ENCODE measurements at places on chromosomes 7 and 10.

- DNase-seq: no peak
Observed at GRCh38 chr10:133105686-133106390, 18.1 kb downstream of the ADGRA1 start.

DNA sequence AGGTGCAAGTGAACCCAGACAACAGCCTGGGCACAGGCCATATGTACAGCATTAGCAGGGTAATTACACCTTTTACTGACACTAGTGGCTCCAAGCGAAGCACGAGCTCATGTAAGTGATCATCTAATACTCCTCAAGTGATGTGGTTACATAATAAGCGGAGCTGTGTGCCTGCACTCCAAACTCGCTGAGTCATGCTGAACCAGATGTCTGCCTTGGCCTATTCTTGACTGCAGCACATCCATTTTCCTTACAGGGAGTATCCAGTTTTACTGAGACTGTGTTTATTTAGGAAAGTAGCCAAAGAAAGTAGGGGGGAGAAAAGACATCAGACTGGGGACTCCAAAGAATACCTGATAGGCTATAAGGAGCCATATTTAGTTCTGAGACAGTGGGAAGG lies 90.1 kb downstream of the GRM3 start:
- no peak for DNase-seq

DNA sequence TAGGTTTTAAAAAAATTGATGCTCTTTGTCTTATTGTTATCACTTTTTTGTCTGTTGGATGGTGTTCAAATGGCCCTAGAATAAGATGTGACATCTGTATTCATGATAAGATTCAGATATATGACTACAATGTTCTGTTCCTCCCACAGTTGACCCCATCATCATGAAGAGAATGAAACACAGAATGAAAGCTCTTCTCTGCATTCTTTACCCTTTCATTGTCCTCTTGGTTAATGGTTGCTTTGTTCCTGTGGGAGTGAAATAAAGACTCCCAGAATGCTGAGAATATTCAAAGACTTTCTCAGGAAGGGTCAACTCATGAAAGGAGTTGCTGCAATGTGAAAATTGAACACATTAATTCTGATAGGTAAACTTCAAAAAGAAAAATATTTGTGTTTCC lies 1015.8 kb downstream of the SORCS3 start:
- DNase-seq: no peak

- DNase-seq: no peak
Observed at GRCh38 chr7:139422126-139422525, 61.3 kb downstream of the KLRG2 start.

GRCh38 chr7:123665157-123665556 lies 9.5 kb downstream of the LMOD2 start:
- no peak for DNase-seq

DNA sequence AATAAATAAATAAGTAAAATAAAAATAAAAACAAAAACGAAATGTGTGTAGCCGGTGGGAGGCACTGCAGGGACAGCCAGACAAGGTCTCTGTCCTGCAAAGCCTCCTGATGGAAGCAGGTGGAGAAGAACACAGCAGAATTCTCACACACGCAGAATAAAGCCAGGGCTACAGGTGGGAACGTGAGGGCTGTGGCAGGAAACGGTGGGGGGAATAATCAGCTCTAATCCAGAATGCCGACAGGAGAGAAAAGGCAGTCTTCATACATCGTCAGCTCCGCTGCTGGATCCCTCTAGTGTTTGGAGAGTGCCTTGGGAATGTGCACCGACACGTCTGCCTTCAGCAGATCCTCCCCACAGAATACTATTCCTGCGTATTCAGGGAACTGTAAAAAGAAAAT lies 6.8 kb upstream of the SNX8 start:
- DNase-seq: no peak

- DNase-seq: no peak
Observed at GRCh38 chr10:34885011-34885410, 69.9 kb upstream of the PARD3 start.

- DNase-seq: no peak
Observed at GRCh38 chr7:51014811-51015210, 232.1 kb upstream of the GRB10 start.

- DNase-seq: no peak
Observed at GRCh38 chr10:63664341-63664885, 143.2 kb downstream of the REEP3 start.

DNA sequence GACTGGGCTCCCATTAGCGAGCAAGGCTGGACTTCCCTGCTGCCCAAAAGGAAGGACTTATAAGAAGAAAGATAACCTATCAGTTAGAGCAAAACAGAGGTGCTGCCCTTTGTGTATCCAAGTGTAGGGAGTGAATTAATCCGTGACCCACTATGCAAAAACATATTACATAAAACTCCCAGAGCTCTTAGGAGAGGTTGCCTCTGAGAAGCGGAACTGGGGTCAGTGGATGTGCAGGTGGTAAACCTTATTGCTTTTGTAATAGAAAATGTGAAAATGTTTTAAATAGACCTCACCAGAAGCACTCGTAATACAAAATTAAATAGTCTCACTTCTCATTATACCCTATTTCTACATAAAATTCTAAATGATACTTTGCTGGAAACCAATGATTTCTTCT lies 17.1 kb upstream of the IL6 start:
- no peak for DNase-seq

DNA sequence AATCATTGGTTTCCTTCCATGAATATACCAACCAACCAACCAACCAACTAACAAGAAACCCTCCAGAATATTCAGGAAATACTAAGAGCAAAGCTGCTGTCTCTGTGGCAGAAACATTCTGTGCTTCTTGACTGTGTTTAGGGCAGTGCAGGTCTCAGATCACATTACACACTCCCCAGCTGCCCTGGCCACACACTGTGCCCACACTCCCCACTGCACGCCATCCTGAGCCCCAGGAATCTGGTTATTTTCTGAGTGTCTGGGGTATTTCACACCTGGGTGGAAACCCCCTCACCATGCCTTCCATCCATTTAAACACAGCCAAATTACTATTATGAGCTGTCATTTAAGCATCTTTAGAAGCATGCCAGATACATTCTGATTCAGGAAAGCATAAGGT lies 183.7 kb upstream of the ANK3 start:
- no peak for DNase-seq

DNA sequence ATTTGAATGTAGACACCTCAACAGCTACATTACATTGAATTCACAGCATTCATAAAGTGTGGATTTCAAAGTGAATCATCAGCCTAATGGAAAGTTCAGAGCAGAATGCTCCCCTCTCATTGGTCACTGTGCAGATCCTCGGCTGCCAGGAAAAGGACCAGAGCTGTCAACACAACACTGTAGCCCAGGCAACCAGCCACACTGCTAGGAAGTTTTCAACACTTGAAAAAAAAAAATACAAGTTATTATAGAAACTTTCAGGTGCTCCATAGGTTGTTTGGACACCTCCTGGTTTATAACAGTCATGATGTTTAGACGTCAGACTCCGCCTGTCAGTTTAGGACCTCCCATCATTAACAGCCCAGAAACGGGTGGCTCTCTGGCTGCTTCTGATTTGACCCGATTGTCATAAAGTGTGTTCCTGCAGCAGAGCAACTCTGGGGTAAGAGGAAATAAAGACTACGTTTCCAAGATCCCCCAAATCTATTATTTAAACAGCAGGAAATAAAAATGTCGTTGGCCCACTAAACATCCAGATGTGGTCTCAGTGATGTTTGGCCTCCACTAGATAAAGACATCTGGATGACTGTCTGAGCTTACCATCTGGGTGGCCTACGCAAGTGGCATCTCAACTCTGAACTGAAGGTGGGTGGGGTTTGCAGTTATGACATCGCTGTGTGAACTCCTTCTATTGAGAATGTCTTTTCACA lies 117.4 kb downstream of the CABCOCO1 start:
- DNase-seq: no peak

DNA sequence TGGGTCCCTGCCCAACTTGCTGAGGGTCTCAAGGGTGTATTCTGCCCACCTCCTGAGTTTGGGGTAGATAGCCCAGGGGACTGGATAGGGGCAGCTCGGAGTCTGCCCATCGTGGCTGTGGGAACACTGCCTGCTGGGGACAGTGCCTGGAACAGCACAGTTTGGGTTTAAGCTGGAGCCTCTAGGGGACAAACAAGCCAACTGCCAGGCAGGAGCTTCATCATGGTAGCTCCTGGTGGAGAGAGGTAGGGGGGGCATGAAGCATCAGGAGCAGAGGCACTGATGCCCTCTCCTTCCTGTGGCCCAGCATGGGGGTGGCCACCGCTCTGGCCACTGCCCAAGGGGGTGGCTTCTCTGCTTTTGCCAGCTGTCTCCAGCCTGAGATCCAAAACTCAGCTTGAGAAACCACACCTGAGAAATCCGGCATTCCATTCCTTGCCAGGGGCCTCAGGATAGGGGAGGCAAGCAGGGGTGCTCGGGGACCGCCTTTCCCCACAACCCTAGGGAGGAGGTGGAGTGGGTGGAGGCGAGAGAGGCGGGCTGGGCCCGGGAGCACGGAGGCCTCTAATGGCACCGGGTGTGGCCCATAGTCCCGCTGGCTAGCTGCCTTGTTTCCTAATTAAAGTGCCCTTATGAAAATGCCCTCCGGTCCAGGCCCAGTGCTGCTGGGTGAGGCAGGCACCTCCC lies 47.6 kb downstream of the UNC5B start:
- DNase-seq: no peak
